ENCODE measurements at places on chromosomes 5 and 9. TPM values are rescaled to one million over a fixed set of nuclear protein-coding genes. Genes with fewer than 3 reads are reported as not detected.

Gene FAM169A
- polyA plus RNA-seq, result 0.13 TPM

Gene RPL7A
- 3,584 TPM for polyA plus RNA-seq

Gene DND1
- not detected for polyA plus RNA-seq

Gene GDA
- polyA plus RNA-seq, result not detected

Gene F12
- not detected for polyA plus RNA-seq

Gene EIF4E1B
- polyA plus RNA-seq, result not detected

Gene FAM221B
- 0.13 TPM for polyA plus RNA-seq

Gene UBLCP1
- polyA plus RNA-seq, result 17.9 TPM

Gene TMEM215
- polyA plus RNA-seq, result not detected

Gene DOCK2
- polyA plus RNA-seq, result 1.6 TPM

Gene SPAG8
- polyA plus RNA-seq, result not detected

Gene TEX48
- not detected for polyA plus RNA-seq

Gene PHYHD1
- 16.7 TPM for polyA plus RNA-seq

Gene DNM1
- 2.1 TPM for polyA plus RNA-seq

Gene GNPDA1
- polyA plus RNA-seq, result 24.0 TPM
